ENCODE measurements at places on chromosomes 5 and 9. TPM values are rescaled to one million over a fixed set of nuclear protein-coding genes. Genes with fewer than 3 reads are reported as not detected.

Gene SV2C
- total RNA-seq: not detected

Gene SHISAL2B
- total RNA-seq: not detected

Gene NR2F1-AS1
- 9.8 TPM for total RNA-seq

Gene TTC39B
- 1.6 TPM for total RNA-seq

Gene PCSK1
- 0.39 TPM for total RNA-seq

Gene CCL27
- total RNA-seq: not detected

Gene CAPSL
- not detected for total RNA-seq

Data from placental epithelial cell (primary cell).